ENCODE measurements at places on chromosomes 1 and 21. TPM values are rescaled to one million over a fixed set of nuclear protein-coding genes. Genes with fewer than 3 reads are reported as not detected.

The HES3 gene
- total RNA-seq = not detected

The TACSTD2 gene
- 5.1 TPM for total RNA-seq

The KCNH1 gene
- total RNA-seq = not detected

The WNT9A gene
- not detected for total RNA-seq

The CALML6 gene
- total RNA-seq = not detected

DNA sequence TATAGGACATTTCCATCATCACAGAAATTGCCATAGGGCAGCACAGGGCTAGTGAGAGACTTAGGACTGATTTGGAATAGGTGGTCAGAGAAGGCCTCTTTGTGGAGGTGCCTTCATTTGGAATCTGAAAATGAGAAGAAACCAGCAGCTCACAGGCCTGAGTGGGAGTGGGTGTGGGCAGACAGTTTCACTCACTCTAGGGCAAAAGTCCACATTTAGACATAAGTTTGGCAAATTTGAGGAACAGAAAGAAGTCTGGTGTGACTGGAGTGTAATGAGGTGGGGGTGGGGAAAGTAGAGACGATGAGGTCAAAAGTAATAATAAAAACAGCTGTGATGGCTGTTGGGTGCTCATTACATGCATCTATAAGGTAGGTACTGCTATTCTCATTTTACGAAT lies 22.4 kb upstream of the BCAR3 start:
- peaks cover 65% of the 10 kb centered on the region for H3K4me1 ChIP-seq
- H3K36me3 ChIP-seq = no peaks in the 10 kb centered on the region
- H3K27ac ChIP-seq = peak overlapping the region; percentile 72
- H3K27me3 ChIP-seq = no peaks in the 10 kb centered on the region

GRCh38 chr1:19439464-19440171 lies 45.7 kb downstream of the CAPZB start:
- DNase-seq = no peak
- peaks cover 5% of the 10 kb centered on the region for H3K4me1 ChIP-seq
- H3K27ac ChIP-seq = 0 out of 2 replicates have a peak overlapping the region, but pooled peaks have one; percentile 31

DNA sequence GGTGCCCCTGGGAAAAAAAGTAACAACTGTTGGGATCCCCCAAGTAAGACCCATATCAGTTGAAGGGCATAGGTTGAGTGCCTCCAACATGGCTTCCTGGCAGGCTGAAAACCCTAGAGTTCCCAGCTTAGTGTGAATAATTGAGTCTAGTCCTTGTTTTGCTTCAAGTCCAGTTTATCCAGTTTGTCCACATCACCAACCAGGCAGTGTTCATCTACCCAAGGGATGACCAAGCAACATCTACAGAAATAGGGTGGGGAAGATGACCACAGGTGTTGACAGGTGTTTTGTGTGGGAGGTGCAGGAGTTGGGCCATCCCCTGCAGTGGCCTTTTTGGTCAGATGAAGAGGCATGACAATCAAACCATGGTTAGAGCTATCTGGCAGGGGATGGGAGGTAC lies 54.3 kb upstream of the ERO1B start:
- no peaks in the 10 kb centered on the region for H3K4me1 ChIP-seq
- no peaks in the 10 kb centered on the region for H3K27me3 ChIP-seq
- H3K27ac ChIP-seq = no peak overlapping the region

- no peak for DNase-seq
- no peaks in the 10 kb centered on the region for H3K36me3 ChIP-seq
- H3K4me1 ChIP-seq = no peaks in the 10 kb centered on the region
- H3K4me3 ChIP-seq = no peak overlapping the region
- H3K27ac ChIP-seq = no peak overlapping the region
Measured at GRCh38 chr1:203559523-203559922, 65.6 kb downstream of the OPTC start.

DNA sequence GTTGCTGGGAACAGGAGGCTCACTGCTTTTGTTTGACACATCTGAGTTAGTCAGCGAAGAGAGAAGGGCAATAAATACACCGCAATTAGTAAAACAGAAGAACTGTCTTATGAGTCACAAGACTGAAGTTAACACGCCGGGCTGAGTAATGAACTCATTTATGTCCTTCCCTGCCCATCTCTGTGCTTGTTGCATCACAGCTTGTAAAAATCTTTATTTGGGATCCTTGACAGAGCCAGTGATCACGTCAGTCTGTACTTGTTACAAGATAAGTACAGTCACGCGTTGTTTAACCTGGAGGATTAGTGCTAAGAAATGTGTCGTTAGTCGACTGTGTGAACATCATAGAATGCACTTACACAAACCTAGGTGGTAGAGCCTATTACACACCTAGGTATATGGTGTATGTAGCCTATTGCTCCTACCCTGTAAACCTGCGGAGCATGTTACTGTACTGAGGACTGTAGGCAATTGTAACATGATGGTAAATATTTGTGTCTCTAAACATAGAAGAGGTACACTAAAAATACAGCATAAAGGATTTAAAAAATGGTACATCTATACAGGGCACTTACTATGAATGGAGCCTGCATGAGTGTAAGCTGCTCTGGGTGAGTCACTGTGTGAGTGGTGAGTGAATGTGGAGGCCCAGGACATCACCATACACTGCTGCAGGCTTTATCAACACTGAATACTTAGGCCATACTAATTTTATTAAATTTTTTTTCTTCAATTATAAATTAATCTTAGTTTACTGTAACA lies 272.2 kb downstream of the TNR start:
- H3K36me3 ChIP-seq = no peaks in the 10 kb centered on the region
- peaks cover 3% of the 10 kb centered on the region for H3K27me3 ChIP-seq
- no peak overlapping the region for H3K27ac ChIP-seq
- no peak for DNase-seq
- H3K4me3 ChIP-seq = no peak overlapping the region

DNA sequence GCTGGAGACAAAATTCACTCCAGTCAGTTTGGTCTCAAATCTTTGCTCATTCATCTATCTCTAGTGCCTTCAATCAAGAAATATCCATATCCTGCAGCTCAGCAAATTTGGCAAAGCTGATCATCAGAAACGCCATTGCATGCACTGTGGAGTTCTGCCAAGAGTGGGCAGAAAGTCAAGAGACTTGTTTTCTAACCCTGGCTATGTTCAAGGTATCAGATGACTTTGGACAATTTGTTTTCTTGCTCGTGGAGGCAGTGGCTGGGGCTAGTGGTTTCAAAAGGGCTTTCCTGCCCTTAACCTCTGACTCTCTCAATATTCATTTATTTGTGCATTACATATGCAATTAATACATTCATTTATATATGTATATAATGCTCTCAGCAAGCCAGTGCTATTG lies 12.8 kb upstream of the LRRC52 start:
- H3K4me3 ChIP-seq = no peak overlapping the region
- H3K36me3 ChIP-seq = no peaks in the 10 kb centered on the region
- H3K27me3 ChIP-seq = no peaks in the 10 kb centered on the region

GRCh38 chr1:157658571-157658970 lies 42.0 kb downstream of the FCRL3 start:
- no peak for DNase-seq
- H3K4me3 ChIP-seq = no peak overlapping the region
- no peak overlapping the region for H3K27ac ChIP-seq
- no peaks in the 10 kb centered on the region for H3K4me1 ChIP-seq

- H3K27me3 ChIP-seq = no peaks in the 10 kb centered on the region
- H3K27ac ChIP-seq = no peak overlapping the region
- no peaks in the 10 kb centered on the region for H3K4me1 ChIP-seq
- no peak for DNase-seq
- no peak overlapping the region for H3K4me3 ChIP-seq
- H3K36me3 ChIP-seq = peaks cover 6% of the 10 kb centered on the region
Measured at GRCh38 chr1:226960944-226961765, 21.1 kb downstream of the COQ8A start.

GRCh38 chr1:2312515-2313301 lies 78.6 kb downstream of the MORN1 start:
- H3K4me1 ChIP-seq = peaks cover 10% of the 10 kb centered on the region
- no peak overlapping the region for H3K27ac ChIP-seq
- no peak overlapping the region for H3K4me3 ChIP-seq
- H3K27me3 ChIP-seq = no peaks in the 10 kb centered on the region
- peaks cover 2% of the 10 kb centered on the region for H3K36me3 ChIP-seq
- no peak for DNase-seq

- H3K4me3 ChIP-seq = no peak overlapping the region
- H3K4me1 ChIP-seq = no peaks in the 10 kb centered on the region
- DNase-seq = no peak
- H3K36me3 ChIP-seq = no peaks in the 10 kb centered on the region
- H3K27ac ChIP-seq = no peak overlapping the region
- H3K27me3 ChIP-seq = peaks cover 1% of the 10 kb centered on the region
Measured at GRCh38 chr21:36569511-36569910, 89.6 kb upstream of the CLDN14 start.

DNA sequence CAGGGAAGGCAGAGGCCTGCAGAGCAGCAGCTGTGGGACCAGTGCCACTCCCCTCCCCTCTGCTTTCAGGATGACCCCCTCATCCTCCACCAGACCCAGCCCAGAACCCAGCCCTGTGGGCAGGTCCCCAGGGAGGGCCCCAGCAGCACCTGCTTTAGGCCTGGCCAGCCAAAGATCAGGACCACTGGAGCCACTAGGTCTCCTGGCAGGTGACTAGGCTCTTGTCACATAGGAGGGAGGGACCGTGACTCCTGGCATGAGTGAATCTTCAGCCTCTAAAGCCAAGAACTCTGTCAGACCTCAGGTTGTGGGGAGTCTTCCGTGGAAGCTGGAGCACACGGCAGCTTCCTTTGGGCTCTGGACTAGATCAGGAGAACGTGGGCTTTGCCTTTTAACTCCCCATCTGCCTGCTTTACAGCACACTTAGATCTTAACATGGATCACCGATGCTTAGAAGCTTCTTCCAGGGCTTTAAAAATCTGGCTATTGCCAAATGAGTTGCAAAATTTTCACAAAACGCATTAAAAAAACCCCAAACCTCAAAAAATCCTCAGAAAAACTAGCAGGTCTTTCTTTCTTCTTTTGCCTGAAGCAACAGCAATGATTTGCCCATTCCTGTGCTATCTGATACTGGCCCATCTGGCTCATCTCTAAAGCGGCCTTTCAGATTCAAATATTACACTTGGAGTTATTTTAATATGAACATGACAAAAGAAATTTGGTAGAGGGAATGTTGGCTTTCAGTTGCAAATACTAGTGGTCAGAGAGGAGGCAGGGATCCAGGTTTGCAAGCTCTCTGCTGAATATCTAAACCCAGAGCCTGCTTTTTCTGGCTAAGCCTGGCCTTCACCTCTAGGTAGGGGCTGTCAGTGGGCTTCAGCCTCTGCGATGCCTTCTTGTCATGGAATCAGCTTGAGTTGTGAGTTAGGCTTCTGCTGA lies 235.2 kb downstream of the SDCCAG8 start:
- H3K27me3 ChIP-seq = no peaks in the 10 kb centered on the region
- H3K36me3 ChIP-seq = no peaks in the 10 kb centered on the region
- H3K4me1 ChIP-seq = no peaks in the 10 kb centered on the region
- no peak overlapping the region for H3K4me3 ChIP-seq
- no peak overlapping the region for H3K27ac ChIP-seq

GRCh38 chr1:76494807-76495206 lies 372.5 kb upstream of the ST6GALNAC5 start:
- peak; percentile 45 for DNase-seq
- no peaks in the 10 kb centered on the region for H3K36me3 ChIP-seq

GRCh38 chr1:53657531-53657805 lies 81.5 kb downstream of the GLIS1 start:
- no peaks in the 10 kb centered on the region for H3K4me1 ChIP-seq
- H3K36me3 ChIP-seq = no peaks in the 10 kb centered on the region
- no peak overlapping the region for H3K4me3 ChIP-seq
- H3K27me3 ChIP-seq = peaks cover 5% of the 10 kb centered on the region
- DNase-seq = no peak

GRCh38 chr1:210588946-210589345 lies 260.2 kb downstream of the HHAT start:
- no peak for DNase-seq
- H3K27me3 ChIP-seq = no peaks in the 10 kb centered on the region
- no peaks in the 10 kb centered on the region for H3K36me3 ChIP-seq
- no peaks in the 10 kb centered on the region for H3K4me1 ChIP-seq
- no peak overlapping the region for H3K27ac ChIP-seq

- H3K4me3 ChIP-seq = no peak overlapping the region
- H3K36me3 ChIP-seq = no peaks in the 10 kb centered on the region
- H3K4me1 ChIP-seq = no peaks in the 10 kb centered on the region
- no peak overlapping the region for H3K27ac ChIP-seq
- H3K27me3 ChIP-seq = no peaks in the 10 kb centered on the region
Measured at GRCh38 chr1:1295154-1295923, 12.4 kb downstream of the ACAP3 start.

DNA sequence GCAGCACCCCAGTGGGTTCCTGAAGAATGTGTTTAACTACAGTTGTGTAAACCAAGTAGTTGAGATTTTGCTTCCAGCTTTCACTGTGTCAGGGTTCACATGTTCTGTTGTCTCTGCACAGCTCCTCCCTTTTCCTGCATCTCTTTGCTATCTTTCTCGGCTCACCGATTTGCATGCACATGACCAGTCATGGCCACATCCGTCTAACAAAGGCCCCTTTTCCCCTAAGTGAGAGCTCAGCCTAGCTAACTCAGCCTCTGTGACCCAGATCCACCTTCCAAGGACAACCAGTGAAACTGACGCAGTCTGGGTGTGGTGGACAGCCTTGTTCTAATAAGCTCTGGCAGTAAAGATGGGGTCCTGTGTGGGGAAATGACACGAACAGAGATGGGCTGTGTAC lies 101.1 kb downstream of the ZP4 start:
- H3K4me1 ChIP-seq = no peaks in the 10 kb centered on the region
- no peaks in the 10 kb centered on the region for H3K36me3 ChIP-seq
- no peaks in the 10 kb centered on the region for H3K27me3 ChIP-seq
- H3K27ac ChIP-seq = no peak overlapping the region

DNA sequence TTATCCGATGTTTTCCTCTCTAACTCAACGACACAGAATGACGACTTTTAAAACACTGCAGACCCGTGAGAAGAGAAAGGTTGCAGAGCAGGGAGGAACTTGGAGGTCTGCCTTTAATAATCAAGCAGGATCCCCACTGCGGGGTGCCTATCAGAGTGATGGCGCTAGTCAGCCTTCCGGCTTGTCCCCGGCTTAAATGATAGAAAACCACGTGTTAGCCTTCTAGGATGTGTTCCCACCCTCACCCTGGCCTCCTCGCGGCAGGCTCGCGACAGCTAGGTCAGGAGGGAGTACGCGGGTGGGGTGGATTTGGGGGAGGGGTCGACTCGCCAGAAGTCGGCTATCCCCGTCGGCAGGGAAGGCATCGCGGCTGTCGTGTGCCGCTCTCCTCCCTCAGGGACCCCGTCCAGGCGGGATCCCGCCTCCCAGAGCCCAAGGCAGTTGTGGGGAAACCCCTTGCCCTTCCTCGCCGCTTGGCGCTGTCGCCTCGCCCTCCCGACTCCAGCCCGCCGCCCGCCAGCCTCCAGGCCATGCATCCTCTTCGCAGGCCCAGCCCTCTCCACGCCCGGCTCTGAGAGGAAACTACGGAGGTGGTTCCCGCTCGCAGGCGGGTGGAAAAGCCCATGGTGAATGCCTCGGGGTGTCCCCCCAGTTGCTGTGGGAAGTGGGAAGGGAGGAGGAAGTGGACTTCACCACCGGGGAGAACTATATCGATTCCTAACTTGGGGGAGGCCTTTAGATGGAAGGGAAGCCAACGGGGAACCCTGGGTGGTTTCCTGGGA lies 1.1 kb upstream of the SMG7 start:
- no peaks in the 10 kb centered on the region for H3K27me3 ChIP-seq
- H3K4me1 ChIP-seq = peaks cover 8% of the 10 kb centered on the region
- peak overlapping the region; percentile 87 for H3K4me3 ChIP-seq
- H3K27ac ChIP-seq = peak overlapping the region; percentile 99

All from GM12878 (cell line).